Caco-2 (cell line): ENCODE measurements at places on chromosomes 3 and 15.

DNA sequence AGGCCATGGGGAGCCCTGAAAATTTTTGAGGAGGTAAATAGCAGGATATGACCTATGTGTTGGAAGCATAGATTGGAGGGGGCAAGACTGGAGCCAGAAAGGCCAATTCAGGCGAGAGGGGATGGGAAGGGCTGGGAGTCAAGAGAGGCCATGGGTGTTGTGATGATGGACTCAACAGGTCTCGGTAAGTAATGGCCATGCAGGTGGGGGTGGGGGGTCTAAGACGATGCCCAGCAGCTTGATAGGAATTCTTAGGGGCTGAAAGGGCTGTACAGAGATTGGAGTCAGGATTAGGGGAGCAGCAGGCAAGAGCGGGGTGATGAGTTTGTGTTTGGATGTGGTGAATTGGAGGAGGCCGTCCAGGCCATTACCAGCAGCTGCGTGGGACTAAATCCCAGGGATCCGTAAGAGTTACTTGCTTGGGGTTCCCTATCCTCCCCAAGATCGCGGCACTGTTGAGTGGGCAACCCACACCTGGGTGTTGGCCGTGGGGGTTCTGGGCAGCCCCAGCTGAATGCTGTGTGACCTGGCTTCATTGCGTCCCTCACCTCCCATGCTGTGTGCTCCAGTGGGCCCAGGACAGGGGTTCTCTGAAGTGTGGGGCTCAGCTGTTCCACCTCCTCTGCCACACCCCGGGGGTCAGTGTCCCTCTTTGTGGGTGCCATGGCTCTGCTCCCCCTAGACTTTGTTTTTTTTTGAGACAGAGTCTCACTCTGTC is 41.8 kb upstream of the CHRNB4 start:
- no peak for DNase-seq

GRCh38 chr3:141410846-141411245 is 42.5 kb downstream of the ZBTB38 start:
- DNase-seq: no peak

- DNase-seq: no peak
Measured at GRCh38 chr3:45623846-45624245, 29.3 kb downstream of the LIMD1 start.

- DNase-seq: no peak
Measured at GRCh38 chr15:64099379-64099778, 3.6 kb downstream of the SNX1 start.

DNA sequence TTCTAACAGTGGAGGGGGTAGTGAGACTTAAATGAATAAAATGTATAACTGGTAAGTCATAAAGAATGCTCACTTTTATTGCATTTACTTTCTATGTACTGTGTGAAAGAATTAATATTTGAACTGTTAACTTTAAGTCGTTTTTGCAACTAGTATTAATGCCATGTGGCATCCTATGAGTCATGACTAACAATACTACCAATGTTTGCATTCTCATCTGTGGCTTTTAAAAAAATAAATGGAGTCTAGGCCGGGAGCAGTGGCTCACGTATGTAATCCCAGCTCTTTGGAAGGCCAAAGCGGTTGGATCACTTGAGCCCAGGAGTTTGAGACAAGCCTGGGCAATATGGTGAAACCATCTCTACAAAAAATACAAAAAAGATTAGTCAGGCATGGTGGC is 5.2 kb downstream of the C3orf49 start:
- DNase-seq: no peak
